H4 (cell line): ENCODE measurements at places on chromosomes 5 and 9.

GRCh38 chr5:45484781-45485180, 211.4 kb downstream of the HCN1 start:
- DNase-seq = no peak

DNA sequence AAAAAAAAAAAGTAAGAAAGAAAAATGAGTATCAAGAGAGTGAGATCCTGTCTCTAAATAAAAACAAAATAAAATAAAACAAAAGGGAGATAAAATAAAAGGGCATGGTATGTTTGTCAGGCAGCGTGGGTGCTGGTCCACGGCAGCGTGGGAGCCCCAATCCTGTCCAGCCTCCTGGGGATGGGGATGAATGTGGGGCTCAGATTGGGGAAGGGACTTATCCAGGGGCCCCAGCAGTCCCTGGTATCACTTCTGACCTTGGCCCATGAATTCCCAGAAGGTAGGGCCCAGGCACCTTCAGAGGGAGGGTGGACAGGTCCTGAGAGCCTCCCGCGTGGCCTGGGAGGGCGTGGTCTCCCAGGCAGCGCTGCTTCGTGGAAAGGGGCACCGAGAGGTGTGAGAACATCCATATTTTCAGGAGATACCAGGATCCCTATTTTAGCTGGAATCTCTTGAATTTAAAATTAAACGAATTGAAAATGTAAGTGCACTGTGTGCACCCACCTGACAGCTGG, 71.2 kb downstream of the ZNF354C start:
- DNase-seq = no peak

- no peak for DNase-seq
Measured at GRCh38 chr9:131477816-131478419, 24.8 kb upstream of the POMT1 start.

DNA sequence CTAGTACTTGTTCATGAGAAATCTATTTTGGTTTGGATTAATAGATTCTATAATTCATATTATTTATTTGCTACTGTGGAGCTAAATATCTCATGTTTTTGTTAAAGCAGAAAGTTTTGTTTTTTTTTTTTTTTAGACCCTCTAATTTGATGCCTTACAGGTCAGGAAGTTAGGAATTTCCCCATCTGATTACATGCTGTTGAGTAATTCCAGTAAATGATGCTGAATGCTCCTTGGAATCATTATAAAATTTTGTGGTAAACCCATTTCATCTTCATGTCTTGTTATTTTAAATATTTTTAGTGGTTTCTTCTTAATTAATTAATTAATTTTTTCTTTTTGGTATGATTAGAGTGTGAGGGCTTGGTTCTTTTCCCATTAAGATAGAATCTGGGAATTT, 35.6 kb downstream of the NNT start:
- DNase-seq = no peak

GRCh38 chr9:3906437-3907213, 380.8 kb upstream of the RFX3 start:
- DNase-seq = peak; percentile 51

- no peak for DNase-seq
Measured at GRCh38 chr5:99928490-99928889, 606.7 kb upstream of the FAM174A start.

- DNase-seq = no peak
Measured at GRCh38 chr9:106869458-106869857, 6.5 kb downstream of the ZNF462 start.

DNA sequence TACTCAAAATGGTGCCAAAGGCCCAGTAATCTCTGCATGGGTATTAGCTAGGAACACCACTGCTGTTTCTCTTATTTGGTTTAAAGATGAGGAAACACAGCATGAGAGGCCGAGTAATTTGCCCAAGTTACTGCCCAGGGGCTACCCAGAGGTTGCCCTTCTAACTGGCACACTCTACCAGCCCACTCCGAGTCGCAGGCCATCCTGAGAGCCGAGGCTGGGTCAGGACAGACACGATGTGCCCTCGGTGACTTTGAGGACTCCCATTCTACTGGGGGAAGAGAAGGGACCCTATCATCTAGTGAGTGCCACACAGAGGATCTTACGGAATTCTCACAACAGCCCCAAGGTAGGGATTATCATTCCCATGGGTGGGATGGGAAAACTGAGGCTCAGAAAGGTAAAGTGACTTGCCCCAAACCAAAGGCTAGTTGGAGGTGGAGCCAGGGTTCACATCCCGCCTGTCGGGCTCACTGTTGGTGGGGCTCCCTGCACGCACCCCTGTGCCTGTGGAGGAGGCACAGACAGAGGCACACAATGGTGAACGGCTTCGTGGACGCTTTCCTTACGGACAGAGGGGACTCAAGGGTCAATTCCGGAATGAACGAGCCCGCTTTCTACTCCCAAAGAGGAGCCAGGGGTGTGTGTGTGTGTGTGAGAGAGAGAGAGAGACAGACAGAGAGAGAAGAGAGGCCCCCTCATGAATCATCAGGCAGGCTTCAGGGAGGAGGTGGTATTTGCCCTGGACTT, 225.0 kb downstream of the MELK start:
- DNase-seq = no peak

DNA sequence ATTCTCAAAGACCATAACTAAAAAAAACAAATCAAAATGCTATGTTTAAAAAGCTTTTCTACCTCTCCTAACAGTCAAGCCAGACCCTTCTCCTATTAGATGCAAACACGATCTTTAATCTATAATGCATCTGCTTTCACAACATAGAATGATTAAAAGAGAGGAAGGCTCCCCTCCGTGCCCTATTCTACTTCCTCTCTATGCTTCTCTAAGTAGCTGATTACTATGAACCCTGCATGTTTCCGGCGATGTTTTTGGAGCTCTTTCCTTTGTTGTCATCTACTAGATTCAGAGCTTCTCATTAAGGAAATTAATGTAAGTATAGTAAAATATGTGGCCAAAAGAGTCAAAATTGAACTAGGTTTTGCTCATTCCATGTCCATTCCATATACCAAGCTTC, 29.2 kb upstream of the CEP120 start:
- no peak for DNase-seq

GRCh38 chr5:138287246-138287645, 12.8 kb upstream of the GFRA3 start:
- DNase-seq = no peak

GRCh38 chr5:102855681-102856388, 100.7 kb downstream of the PAM start:
- DNase-seq = no peak

DNA sequence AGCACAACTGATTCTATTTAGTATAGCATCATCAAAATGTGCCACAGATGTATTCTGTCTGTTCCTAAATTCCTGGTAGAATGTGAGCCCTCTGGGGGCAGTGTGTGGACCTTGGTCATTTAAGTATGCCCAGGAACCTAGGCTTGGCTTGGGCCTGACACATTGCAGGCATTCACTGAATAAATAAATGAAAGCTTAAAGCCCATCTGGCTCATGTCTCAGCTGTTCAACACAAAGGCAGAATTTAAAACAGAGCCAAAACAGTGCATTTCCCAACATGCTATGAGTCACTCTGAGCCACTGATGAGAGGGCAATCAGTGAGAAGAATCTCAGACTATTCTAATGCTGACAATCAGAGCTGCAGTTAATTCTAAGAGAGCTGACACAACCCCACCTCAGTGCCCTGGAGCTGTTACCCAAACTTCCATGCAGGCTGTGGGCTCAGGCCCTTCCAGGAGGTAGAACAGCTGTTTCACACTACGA, 8.1 kb downstream of the FAM193B start:
- peak; percentile 98 for DNase-seq

DNA sequence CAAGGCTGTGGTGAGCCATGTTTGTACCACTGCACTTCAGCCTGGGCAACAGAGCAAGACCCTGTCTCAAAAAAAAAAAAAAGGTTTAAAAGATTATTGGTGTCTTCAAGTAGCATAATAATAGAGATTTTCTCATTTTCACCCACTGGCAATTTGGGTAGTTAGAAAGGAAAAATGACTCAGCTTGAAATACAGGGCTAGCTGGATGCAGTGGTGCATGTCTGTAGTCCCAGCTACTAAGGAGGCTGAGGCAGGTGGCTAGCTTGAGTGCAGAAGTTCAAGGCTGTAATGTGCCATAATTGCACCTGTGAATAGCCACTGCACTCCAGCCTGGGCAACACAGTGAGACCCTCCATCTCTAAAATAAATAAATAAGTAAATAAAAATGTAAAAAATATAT, 111.1 kb downstream of the ARRDC3 start:
- no peak for DNase-seq

DNA sequence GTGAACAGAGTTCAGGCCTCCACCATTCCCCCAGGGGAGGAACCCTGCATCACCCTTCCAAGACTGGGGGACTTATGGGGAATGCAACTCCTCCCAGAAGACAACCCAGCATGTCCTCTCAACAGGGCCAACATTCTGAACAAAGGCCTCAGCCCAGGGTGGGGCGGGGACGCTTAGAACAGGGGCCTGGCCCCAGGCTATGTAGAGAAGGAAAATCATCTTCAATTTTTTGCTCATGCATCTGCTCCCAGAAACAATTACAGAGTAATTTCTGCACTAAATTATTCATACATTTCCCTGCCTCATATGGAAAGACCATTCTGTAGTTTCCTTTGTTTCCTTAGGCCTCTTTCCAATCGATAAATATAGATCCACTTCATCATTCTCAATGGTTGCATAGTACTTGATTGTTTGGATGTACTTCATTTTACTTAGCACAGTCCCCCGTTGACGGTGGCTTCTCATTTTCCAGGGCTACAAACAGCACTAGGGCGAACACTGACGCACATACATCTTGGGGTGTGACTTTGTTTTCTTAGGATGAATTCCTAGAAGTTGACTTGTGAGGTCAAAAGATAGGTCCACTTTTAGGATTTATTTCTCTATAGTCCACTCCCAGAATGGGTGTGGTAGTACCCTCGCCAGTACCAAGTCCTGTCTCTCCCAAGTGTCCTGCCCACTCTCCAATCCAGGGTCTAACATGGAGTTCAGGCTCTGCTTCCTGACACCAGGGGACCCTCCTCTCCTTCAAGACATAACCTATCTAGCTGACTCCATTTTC, 27.2 kb upstream of the SMU1 start:
- DNase-seq = no peak

DNA sequence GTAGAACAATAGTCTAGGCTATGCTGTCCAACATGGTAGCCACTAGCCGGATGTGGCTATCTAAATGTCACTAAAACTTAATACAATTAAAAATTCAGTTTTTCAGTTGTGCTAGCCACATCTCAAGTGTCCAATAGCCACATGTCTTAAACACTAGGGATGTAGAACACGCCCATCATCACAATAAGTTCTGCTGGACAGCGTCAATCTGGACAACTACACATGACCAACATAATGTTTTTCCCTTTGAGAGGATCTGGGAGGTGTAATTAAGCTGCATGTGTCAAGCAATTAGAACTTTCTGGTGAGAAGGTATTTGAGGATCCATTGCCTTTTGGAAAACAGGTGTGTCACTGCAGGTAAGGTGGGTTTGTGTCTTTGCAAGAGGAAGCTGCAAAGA, 424.6 kb upstream of the WWC1 start:
- DNase-seq = no peak

- DNase-seq = no peak
Measured at GRCh38 chr5:93592883-93593282, 9.9 kb downstream of the NR2F1 start.

GRCh38 chr5:7846327-7846726, 4.6 kb downstream of the CFAP90 start:
- no peak for DNase-seq

GRCh38 chr9:17116400-17116837, 18.4 kb upstream of the CNTLN start:
- DNase-seq = peak; percentile 18
